Activated CD4-positive, alpha-beta T cell treated with anti-CD3 and anti-CD28 coated beads for 48 hours (primary cell): ENCODE measurements at places on chromosomes 6 and 20.

- DNase-seq, result no peak
These were observed 236.5 kb upstream of the KCNG1 start for GRCh38 chr20:51259455-51259854.

- peak; percentile 82 for DNase-seq
These were observed 22.9 kb downstream of the HLA-DRA start for GRCh38 chr6:32462609-32463008.

- DNase-seq, result no peak
These were observed 56.6 kb upstream of the CLDN20 start for GRCh38 chr6:155207223-155207622.

- DNase-seq, result no peak
These were observed 680.2 kb upstream of the AGPAT4 start for GRCh38 chr6:161954077-161954476.

- no peak for DNase-seq
These were observed 35.3 kb upstream of the MYBL2 start for GRCh38 chr20:43631598-43631997.

- DNase-seq, result no peak
These were observed 90.7 kb upstream of the BEND6 start for GRCh38 chr6:56864171-56864616.

DNA sequence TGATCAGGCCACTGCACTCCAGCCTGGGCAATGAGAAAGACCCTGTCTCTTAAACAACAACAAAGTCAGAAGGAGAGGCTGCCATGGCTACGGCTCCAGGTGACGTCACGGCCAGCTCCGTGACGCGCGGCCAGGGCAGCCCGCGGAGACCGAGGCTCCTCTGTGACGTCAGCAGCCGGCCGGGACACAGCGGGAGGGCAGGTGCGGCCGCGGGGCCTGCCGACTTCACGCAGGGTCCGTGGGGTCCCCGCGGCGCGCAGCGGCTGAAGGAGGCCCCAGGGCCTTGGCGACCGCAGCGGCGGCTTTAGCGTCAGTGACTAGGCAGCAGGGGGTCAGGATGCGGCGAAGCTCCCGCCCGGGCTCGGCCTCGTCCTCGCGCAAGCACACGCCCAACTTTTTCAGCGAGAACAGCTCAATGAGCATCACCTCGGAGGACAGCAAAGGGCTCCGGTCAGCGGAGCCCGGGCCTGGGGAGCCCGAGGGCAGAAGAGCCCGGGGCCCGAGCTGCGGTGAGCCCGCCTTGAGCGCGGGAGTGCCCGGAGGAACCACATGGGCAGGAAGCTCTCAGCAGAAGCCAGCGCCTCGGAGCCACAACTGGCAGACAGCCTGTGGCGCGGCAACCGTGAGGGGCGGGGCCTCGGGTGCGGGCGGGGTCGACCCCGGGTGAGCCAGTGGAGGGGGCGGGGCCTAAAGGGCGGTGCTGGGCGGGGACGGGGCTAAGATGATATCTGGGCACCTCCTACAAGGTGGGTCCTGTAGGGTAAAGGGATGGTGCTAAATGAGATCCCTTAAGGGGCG lies at the start of gene SPAG4:
Gene SPAG4 (plus strand): TSS at position 163 of the 798 bp plus-strand sequence. CDS start 175 bp downstream, at position 338.
- DNase-seq, result peak; percentile 100

GRCh38 chr6:41967312-41968287 lies 26.0 kb upstream of the CCND3 start:
- DNase-seq, result no peak

GRCh38 chr6:142810952-142811514 lies 133.9 kb downstream of the HIVEP2 start:
- DNase-seq, result no peak

- no peak for DNase-seq
These were observed 390.1 kb upstream of the CITED2 start for GRCh38 chr6:139764498-139764986.

DNA sequence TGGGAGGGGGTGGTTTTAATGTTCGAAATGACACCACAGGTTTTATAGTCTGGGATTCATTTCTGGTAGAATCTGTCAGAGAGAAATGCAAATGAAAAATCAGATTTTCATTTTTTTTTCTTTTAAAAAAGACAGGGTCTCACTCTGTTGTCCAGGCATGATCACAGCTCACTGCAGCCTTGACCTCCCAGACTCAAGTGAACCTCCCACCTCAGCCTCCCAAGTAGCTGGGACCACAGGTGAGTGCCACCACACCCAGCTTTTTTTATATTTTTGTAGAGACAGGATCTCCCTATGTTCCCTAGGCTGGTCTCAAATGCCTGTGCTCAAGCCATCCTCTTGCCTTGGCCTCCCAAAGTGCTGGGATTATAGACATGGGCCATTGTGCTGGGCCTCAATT lies 2.4 kb upstream of the ADNP start:
- no peak for DNase-seq

DNA sequence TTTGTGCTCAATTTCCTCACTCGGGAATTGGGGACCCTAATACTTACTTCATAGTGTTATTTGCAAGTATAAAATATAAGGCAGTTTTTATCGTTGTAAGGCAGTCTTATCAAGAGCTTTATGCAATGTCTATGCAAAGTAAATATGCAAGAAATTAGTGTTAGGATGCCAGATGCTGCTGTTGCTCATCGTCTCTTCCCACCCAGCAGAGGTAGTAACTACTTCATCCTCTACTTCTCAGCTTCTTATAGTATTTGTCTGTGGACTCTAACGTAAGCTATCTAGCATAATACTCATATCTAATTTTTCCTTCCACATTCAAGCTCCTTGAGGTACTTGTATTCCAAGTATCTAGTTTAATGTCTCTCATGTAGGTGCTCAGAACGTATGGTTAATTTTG lies 11.6 kb downstream of the PLCG1 start:
- DNase-seq, result no peak

- DNase-seq, result no peak
These were observed 50.0 kb downstream of the SLC23A2 start for GRCh38 chr20:4951299-4951698.

DNA sequence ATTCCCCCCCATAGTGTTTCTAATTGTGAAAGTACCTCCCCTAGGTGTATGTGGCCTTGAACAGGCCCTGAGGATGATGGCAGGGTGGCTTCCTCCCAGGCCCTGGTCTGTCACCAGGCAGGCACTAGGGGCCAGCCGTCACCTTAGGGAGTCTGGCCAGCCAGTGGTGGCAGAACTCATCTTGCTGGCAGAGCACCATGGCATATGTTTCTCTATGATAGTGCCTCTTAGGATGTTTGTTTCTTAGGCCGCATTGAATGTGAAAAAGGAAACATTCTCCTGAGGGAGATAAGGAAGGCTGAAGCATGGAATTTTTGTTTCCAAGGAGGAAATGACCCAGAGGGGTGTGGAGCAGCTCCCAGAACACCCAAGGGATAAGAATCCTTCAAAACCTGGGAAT lies 45.2 kb upstream of the KLHL31 start:
- no peak for DNase-seq

- DNase-seq, result no peak
These were observed 2.9 kb upstream of the TUBB2B start for GRCh38 chr6:3230256-3230882.

- DNase-seq, result no peak
These were observed 28.6 kb downstream of the C20orf203 start for GRCh38 chr20:32645134-32645533.

DNA sequence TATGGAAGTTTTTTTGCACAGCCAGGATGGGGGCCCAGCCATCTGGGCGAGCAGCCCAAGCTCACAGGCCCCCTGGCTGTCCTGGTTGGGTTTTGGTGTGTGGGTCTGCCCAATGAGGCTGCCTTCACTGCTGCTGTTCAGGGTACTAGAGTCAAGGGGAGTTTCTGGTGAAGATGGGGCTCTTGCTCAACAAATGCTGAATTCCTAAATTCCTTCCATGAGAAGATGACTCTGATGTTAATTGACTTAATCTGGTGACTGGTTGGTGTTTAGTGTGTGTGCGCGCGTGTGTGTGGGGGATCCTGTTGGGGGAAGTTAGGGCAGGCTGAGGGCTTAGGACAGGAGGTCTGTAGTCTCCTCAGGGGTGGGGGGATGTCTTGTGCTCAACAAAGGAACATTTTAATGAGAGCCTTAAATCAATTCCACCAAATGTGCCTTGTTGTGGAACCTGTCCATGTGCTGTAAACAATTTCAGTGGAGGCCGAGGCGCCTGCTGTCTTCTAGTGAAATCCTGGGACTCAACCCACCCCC lies 1.9 kb downstream of the PTK7 start:
- no peak for DNase-seq

DNA sequence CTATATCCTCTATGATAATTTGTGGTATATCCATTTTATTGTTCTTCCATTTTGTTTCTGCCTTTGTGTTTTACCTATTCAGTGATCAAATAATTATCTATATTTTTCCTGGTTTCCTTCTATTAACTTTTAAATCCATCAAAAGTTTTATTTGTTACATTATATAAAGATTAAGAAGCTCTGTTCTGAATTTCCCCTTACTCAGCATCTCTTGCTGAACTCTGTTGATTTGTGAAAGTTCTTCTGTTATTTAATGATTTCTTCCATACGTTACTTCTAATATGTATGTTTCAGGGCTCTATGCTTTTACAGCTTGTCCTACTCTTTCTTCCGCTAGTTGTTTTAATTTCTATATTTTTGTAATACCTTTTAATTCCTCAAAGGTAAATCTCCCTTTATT lies 87.1 kb downstream of the LIN28B start:
- no peak for DNase-seq

DNA sequence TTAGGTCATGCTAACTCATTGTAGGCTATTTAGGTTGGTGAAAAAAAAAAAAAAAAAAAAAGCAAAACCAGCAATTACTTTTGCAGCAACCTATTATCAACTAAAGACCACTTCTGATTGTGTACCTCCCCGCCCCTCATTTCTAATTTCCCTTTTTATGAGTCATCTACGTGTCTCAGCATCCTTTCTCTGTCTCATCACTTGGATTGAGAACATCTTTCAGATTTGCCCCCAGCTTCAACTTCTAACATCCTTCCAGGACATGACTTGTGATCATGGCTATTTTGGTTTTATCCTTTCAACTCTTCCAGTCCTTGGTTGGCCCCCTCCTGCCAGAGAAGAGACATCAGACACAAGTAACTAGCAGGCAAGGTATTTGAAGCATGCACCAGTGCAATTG lies 156.7 kb upstream of the CCN2 start:
- DNase-seq, result no peak

GRCh38 chr6:87102151-87102621 lies 7.3 kb upstream of the CGA start:
- DNase-seq, result no peak

DNA sequence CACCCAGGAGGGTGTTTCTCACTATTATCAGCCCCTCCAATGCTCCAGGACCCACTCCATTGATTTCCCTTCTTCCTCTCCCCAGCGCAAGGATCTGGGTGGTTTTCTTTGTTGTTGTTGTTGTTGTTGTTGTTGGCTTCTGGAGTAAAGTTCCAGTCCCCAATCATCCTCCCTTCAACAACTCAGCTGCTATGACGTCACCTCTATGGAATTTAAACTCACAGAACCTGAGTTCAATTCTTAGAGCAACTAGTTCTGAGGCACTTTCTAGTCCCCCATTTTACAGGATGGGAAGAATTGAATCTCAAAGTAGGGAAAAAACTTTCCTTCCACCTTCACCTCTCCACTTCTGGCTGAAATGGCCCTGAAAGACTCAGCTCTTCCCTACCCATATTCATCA lies 9.7 kb upstream of the WFDC8 start:
- no peak for DNase-seq

- no peak for DNase-seq
These were observed 12.3 kb upstream of the RAET1L start for GRCh38 chr6:150037526-150038201.

GRCh38 chr20:53608071-53608455 lies 14.4 kb upstream of the ZNF217 start:
- no peak for DNase-seq

- DNase-seq, result no peak
These were observed 76.1 kb downstream of the CDC40 start for GRCh38 chr6:110256366-110256765.

GRCh38 chr6:93685494-93685893 lies 266.1 kb upstream of the EPHA7 start:
- no peak for DNase-seq

- no peak for DNase-seq
These were observed 107.3 kb downstream of the GMPR start for GRCh38 chr6:16345449-16346330.

GRCh38 chr20:23086056-23086566 lies at the start of gene CD93:
Gene CD93, minus strand, starts transcription at chr20:23086324. Its CDS starts 132 bp downstream, at chr20:23086192.
- DNase-seq, result peak; percentile 32

- peak; percentile 4 for DNase-seq
These were observed 147.2 kb downstream of the RPS12 start for GRCh38 chr6:132961610-132962009.

DNA sequence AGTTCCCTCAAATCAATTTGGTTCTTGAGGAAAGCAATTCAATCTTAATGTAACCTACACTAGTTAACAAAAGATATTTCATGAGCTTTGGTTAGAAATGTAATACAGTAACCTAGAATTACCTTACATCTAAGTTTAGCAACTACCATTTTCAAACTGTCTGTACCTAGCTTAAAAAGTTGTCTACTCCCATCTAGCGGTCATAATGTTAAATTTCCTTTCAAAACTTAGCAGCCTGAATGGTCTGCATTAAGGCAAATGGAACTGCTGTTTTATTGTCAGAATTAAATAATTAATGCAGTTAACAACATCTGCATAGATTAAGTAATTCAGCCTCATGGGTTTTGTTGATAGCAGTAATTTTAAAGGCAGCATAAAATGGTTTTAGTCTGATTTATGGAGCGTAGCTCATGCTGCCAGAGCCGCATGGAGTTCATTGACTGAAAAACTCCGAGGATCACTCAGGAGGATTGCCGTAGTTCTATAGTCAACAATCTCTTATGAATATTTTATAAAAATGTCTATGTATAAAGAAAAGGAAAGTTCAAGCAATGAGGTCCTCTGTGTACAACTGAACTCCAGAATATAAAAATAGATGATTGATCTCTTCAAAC lies 485.4 kb upstream of the MANEA start:
- no peak for DNase-seq

GRCh38 chr6:167858842-167859664 lies 32.3 kb downstream of the AFDN start:
- no peak for DNase-seq

DNA sequence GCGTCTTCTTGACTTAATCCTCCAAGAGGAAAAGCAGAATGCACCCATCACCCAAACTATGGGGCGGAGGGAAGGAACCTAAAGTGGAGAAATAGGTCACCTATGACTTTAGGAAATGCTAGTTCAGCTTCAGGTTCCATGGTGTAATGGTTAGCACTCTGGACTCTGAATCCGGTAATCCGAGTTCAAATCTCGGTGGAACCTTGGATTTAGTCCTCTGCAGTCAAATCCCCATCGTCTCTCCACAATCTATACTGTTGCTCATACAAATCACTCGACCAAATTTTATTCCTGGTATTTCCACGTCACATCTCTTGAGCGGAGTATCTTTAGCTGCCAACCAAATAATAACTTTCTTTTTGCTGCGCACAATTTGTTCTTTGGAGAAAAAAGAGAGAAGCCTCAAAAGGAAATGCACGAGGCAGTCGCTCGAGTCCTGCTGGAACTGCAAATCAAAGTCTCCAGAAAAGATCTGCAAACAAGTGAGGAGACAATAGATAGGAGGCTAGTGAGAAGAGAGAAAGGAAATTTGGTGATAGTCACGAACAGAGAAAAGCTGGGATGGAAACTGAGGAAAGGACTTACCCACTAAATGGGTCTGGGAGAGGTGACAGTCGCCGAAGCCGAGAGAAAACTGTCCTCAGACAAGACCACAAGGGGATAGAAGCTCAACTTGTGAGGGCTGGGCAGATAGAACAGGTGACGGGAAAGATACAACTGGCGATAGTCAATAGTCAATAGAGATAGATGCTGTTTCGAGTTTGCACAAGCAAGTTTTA lies 16.6 kb downstream of the POM121L2 start:
- no peak for DNase-seq
